ENCODE measurements at places on chromosomes 2 and 18.

GRCh38 chr2:89848763-89849368 is 1157.4 kb downstream of the RPIA start:
- DNase-seq, result no peak

- DNase-seq, result no peak
These were observed 100.8 kb upstream of the TFPI start for GRCh38 chr2:187655001-187655400.

DNA sequence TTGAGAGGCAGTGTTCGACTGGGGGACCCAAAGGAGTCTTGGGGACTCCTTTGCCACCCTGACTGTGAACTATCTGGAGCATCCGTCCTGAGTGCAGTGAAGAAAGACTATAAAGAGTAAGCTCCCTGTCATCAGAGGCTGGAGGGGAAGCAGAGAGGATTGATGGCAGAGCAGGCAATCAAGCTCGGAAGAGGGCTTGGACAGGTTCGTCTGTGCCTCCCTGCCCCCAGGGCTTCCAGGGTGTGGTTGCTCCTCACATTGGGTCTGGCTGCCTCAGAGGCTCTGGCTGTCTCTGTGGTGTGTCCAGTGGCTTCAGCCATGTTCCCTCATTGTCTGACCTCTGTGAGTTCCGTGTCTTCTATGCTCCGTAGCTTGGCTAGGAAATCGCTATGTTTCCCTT is 13.8 kb upstream of the EN1 start:
- DNase-seq, result no peak

DNA sequence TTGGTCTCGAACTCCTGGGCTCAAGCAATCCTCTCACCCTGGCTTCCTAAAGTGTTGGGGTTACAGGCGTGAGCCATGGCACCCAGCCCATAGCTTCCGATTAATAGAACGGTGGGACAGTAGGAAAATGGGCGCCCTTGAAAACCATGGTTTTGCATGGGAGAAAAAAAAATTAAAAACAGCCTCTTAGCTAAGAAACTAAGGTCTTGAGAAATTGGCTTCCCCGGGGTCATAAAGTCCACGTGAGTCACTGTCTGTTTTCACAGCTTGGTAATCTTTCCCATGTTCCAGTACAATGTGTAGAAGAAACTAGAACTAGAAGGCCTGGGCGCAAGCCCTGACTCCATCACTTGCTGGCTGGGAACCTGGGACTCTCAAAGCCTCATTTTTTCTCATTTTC is 20.7 kb downstream of the B3GNT2 start:
- peak; percentile 86 for DNase-seq

DNA sequence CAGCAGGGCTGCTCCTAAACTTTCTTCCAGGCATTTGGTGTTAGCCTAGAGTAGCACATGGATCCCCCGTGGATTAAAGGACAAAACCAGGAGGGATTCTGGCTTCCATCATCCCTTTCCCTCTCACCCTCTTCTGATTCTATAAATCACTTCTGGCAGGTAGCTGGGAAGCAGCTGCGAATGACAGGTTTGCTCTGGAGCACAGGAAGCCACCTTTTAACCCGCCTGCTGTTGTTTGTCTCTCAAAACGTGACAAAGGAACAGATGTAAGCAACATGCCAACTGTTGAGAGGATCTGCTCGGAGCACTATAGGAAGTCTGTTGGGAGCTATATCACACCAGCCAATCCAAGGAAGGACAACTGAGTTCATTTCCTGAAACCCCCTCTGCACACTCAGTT is 101.9 kb downstream of the ACTR2 start:
- no peak for DNase-seq

GRCh38 chr2:177353187-177353478 is 39.4 kb upstream of the AGPS start:
- DNase-seq, result no peak

DNA sequence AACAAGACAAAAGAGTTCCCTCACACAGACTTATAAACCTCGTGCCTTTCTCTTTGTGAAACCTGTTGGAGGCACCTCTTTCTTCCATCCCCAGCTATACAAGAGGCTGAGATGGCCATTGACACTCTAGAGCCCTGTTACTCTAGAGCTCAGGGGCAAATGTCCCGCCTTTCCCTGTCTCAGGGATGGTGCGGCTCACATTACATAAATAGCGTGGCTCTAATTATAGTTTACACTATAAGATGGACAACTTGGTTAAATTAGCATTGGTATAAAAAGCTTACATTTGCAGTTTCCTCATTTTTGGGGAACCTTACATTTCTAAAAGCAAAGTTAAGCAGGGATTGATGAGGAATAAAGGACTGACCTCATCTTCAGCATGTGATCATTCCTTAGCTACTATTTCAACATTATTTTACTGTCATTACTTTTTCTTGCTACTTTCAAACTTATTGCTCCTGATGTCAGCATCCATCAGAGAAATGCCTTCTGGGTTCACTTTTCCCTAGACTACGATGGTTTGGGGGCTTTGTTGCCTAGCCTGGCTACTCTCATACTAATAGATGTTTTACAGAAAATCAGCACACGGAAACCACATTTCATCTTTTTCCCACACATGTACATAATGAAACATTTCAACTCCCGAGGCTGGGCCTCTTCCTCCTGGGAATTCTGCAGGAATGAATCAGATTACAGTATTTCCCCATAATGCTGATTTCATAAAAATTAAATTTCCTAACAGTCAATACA is 40.4 kb downstream of the FTCDNL1 start:
- no peak for DNase-seq

GRCh38 chr2:19491796-19492195 is 133.4 kb upstream of the OSR1 start:
- no peak for DNase-seq

DNA sequence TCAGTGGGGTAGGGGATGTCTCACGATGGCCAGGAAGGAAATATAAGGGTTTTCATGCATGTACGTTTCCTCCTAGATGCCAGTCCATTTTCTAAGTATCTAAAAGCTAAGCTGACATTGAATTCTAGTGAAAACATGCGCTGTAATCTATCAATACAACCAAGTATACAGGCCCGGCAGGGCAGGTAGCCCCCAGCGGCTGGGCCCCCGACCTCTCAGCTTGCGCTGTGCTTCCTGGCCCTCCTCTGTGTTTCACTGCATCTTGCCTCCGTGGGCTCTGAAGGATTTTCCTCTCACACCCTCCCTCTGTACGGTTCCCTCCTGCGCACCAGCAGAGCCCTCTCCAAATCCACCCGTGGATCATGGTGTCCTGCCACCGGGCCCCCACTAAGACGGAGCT is 524.8 kb downstream of the ZNF516 start:
- no peak for DNase-seq

GRCh38 chr18:69936191-69936558 is 11.5 kb downstream of the CD226 start:
- DNase-seq, result no peak

DNA sequence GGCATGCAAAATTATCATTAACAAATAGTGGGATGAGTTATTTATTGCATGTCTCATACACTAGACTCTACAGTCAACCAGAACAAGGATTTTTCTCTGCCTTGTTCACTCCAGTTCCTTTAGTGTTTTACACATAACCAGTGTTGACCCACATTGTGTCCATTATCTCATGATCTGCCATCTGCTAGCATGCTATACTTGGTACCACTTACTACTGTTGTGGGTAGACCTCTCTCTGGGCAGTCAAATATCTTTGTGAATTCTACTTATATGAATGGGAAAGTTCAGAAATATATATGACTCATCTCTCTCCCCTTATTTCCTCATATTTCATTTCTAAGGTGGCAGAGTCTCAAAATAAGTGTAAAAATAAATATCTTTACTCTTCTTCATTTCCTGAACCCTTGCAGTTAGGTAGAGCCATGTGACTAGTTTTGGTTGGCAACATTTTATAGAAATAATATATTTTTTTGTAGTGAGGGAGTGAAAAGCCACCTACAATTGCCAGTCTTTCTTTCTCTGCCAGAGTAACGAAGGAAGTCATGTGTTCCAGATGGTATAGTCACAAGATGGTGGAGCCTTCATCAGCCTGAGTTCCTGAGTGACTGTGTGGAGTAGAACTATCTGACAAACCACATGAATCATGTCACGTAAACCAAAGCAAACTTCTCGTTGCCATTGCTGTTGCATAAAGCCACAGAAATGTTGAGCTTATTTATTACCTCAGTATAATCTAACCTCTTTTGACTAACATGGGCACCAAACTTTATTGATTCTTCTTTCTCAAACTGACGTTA is 704.0 kb downstream of the RNF144A start:
- DNase-seq, result no peak

- DNase-seq, result no peak
These were observed 1.8 kb upstream of the TGIF1 start for GRCh38 chr18:3447895-3448837.

- no peak for DNase-seq
These were observed 132.4 kb upstream of the CAVIN2 start for GRCh38 chr2:191979221-191979730.

DNA sequence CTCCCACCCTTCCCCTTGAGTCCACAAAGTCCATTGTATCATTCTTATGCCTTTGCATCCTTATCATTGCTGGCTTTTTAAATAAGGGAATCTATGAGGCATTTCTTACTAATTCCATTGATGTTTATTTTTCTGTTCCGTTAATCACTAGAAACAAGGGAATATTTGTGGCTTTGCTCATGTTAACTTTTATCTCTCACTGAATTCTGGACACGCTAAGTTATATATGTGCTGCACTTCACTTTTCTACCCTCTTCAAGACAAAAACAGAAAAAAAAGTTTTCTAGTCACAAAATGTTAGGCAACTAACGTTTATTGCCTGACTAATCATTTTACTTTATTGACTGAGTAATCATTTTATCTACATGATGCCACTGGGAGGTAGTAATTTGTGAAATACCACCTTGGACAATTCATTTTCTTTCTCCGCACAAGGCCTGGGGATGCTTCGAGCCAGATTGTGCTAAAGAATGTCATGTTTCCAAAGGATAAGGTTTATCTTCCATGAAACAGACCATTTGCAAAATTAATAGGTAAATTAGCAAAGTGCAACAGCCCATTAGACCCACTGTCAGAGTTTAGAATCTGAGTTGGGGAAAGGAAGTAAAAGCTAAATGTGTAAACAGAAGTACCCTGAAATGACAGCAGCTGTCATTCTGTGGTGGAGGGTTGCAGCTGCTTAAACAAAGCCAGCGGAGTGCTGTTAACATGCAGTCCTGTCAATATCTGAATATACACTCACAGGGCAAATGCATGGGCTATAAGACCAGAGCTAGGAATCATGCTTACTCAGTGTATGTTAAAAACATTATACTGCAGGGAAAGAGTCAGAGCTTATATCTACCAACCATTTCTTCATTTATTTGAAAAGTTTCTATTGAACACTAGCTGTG is 658.7 kb downstream of the CNTNAP5 start:
- no peak for DNase-seq

DNA sequence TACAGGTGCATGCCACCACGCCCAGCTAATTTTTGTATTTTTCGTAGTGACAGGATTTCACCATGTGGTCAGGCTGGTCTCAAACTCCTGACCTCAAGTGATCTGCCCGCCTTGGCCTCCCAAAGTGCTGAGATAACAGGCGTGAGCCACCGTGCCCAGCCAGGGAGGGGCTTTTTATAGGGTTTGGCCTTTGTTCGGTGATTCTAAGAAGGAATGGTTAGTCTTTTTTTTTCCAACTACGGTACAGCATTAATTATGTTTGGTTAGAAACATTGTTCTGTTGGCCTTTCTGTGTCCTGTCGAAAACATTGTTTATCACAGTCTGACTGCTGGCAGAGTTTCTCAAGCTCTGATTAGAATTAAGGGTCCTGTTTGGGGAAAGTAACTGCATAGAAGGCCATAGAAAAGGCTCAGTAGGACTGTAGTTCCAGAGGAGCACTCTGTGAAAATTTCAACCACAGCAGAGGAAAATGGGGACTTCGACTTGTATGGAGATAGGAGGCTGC is 19.3 kb upstream of the SMCHD1 start:
- DNase-seq, result no peak

DNA sequence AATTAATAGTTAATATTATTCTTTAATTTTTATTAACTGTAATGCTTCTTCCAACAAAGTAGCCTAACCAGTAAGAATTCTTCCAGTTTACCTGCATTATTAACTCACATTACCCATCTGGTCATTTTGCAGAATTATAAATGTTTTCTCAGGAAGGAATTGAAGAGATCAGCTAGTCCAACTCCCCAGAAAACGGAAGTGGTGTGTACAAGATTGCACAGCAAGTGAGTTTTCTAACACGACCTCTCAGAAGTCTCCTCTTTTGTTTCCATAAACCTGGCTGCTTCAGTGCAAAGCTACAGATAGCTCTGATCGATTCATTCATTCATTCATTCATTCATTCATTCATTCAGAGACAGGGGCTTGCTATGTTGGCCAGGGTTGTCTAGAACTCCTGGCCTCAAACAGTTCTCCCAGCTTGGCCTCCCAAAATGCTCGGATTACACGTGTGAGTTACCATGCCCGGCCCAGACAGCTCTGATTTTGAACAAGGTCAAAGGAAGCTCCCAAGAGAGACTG is 128.8 kb upstream of the REV1 start:
- DNase-seq, result no peak

DNA sequence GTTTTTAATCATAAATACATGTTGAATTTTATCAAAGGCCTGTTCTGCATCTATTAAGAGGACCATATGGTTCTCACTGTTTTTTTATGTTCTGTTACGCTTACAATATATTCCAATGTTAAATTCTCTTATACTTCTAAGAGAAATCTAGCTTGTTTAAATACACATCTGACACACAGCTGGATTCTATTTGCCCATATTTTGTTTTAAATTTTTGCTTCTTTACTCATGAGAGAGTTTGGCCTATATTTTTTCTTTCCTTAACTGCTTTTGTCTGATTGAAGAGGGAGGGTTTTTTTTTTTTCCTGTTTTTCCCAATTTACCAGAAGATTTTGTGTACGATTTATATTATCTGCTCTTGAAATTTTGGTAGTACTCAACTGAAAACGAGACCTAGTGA is 34.9 kb downstream of the RNF144A start:
- no peak for DNase-seq

- no peak for DNase-seq
These were observed 543.4 kb downstream of the IRS1 start for GRCh38 chr2:226256237-226256636.

GRCh38 chr2:241092677-241093076 is 9.4 kb downstream of the MTERF4 start:
- no peak for DNase-seq

- DNase-seq, result no peak
These were observed 74.0 kb downstream of the IL1R2 start for GRCh38 chr2:102065675-102066252.

DNA sequence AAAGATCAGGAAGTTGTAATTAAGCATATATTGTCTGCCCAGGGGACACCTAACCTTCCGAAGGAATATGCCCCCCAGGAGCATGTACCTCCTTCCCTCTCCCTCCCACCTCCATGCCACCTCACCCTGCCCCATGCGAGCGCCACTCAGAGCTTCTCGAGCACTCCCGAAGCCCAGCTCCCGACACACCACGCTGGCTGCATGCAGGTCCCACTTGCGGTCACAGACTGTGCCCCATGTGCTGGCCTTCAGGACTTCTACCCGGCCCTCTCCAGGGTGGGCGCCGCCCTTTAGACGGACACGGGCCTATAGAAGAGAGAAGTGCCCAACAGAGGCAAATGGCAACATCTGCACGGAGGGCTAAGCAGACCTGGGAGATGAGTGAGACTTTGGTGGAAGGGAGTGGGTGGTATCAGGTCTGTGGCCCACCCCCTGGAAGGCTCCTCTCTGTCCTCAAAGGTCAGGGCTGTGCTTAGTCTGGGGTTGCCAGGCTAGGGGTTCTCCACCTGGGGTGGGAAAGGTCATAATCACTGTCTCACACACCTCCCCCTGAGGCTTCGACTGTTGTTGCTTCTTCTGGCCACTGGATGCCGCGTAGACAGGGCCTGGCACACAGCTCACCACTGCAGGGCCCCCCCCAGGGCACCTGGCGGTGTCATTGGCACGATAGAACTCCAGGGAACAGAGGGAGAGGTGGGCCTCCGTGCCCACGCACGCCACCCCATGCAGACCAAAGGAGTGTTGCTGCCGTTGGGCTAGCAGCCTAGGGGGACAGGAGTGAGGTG is 6.6 kb downstream of the HTRA2 start:
- DNase-seq, result no peak

Measured in brain pericyte (primary cell).